ENCODE measurements at places on chromosomes 12 and 14. TPM values are rescaled to one million over a fixed set of nuclear protein-coding genes. Genes with fewer than 3 reads are reported as not detected.

SIX4 gene
- total RNA-seq, result 33.2 TPM

PIGH gene
- total RNA-seq, result 63.8 TPM

PRH2 gene
- total RNA-seq, result not detected

ATP6V1D gene
- 85.9 TPM for total RNA-seq

NT5DC3 gene
- total RNA-seq, result 15.7 TPM

TMTC1 gene
- total RNA-seq, result 5.8 TPM
